Natural killer cell treated with Interleukin-12 subunit alpha and Interleukin-12 subunit beta and Interleukin-15 and Interleukin-18, amount 100 ng/mL, for 72 hours (primary cell): ENCODE measurements at places on chromosomes 7 and 10.

- DNase-seq: no peak
Observed at GRCh38 chr7:108026647-108027046, 23.7 kb upstream of the LAMB1 start.

GRCh38 chr10:28761084-28761846 is 83.9 kb downstream of the BAMBI start:
- no peak for DNase-seq

- no peak for DNase-seq
Observed at GRCh38 chr7:18508443-18509427, 13.2 kb downstream of the HDAC9 start.

DNA sequence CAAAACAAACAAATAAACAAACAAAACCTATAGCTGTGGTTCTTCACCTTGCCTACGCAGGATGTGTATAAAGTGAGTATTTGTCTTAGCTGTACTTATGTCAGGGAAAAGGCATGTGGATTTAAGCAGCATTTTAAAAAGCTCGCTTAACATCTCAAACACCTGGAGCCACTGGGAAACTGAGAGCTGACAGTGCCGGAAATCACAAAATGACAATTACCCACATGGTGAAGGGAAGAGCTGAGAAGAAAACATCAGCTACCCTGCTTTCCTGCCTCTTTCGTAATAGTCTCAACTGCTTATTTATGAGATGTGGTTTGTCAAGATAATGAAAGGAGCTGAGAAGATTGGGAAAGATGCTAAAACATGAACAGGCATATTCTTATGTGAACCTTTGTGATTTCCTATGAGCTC is 31.1 kb upstream of the MSMB start:
- DNase-seq: no peak

DNA sequence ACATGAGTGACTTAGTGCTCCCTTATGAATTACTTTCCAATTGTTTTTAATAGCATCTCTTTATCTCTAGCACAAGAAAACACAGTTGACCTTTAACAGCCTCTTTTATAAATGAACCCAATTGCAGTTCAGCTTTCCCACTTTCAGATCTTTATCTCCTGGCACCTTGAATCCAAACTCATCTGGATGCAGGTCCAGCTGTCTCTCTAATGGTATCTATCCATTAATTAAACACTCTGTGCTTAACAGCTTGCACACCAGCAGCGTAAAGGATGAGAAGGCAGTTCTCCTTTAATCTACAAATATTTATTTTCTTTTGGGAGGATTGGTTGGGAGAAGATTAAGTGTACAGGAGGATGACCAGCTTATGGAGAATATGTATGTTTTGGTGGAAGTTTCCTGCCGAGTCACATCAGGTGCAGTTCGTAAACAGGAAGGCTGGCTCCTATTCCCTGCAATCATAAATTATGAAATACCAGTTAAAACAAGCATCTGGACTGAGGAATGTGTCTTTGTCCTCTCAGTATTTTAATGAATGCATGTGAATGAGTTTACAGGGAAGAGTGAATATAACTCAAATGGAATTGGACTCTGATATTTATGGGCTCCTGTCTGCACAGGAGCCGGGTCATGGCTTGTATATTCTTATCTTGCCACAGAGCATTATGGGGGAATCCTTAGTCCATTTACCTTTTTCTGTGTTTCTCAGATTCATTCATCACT is 232.7 kb downstream of the PHF14 start:
- DNase-seq: no peak

- DNase-seq: no peak
Observed at GRCh38 chr10:87659571-87660483, at the start of gene PAPSS2. TSS of gene PAPSS2 (plus strand) at chr10:87659878. CDS start at chr10:87659982, 104 bp downstream.

GRCh38 chr7:42125321-42125720 is 111.7 kb downstream of the GLI3 start:
- no peak for DNase-seq

- no peak for DNase-seq
Observed at GRCh38 chr7:40822861-40823260, 688.1 kb downstream of the SUGCT start.

- DNase-seq: no peak
Observed at GRCh38 chr10:17116193-17116592, 13.4 kb downstream of the CUBN start.

DNA sequence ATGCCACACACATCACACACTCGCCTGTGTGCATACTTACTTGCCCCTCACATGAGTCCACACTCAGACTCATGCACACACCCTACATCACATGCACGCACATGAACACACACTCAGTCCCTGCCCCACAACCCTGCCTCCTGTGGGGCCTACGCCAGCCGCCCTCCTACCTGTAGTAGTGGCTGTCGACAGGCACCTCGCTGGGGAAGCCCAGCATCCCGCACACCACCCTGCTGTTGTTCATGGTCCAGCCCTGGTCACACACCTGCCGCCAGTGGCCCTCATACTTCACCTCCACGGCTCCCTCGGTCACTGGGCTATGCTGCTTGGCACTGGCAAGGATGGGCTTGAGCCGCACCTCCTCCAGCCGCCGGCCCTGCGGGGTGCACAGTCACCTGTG is 7.2 kb downstream of the LOXL4 start:
- DNase-seq: no peak

- DNase-seq: peak; percentile 74
Observed at GRCh38 chr10:75018251-75018650, 93.2 kb upstream of the SAMD8 start.

- DNase-seq: peak; percentile 86
Observed at GRCh38 chr10:79241990-79242619, 105.2 kb upstream of the PPIF start.

DNA sequence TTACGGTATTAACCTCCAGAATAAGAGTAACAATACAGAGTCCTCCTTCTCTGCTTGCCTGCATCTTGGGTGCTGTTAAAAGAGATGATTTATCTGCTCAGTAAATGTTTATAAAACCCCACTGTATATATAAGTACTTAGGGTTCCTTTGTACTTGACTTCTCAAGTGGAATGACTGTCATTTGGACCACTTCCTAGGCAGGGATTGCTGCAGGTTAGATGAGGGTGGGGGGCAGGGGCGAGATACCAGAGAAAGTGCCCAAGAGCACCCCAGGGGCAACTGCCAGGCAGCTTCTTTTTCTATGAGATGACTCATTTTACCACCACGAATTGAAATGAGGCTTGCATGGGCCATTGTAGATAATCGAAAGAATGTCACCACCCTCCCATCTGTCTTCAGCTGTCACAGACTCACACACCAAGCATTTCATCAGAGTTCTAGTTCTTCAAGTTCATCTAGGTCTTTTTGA is 421.9 kb upstream of the GALNT17 start:
- no peak for DNase-seq

- no peak for DNase-seq
Observed at GRCh38 chr7:27532314-27532713, 130.4 kb downstream of the HIBADH start.

GRCh38 chr7:112880818-112881418 is 90.7 kb upstream of the TMEM168 start:
- DNase-seq: no peak

GRCh38 chr10:122147663-122148062 is 123.4 kb upstream of the BTBD16 start:
- DNase-seq: no peak

DNA sequence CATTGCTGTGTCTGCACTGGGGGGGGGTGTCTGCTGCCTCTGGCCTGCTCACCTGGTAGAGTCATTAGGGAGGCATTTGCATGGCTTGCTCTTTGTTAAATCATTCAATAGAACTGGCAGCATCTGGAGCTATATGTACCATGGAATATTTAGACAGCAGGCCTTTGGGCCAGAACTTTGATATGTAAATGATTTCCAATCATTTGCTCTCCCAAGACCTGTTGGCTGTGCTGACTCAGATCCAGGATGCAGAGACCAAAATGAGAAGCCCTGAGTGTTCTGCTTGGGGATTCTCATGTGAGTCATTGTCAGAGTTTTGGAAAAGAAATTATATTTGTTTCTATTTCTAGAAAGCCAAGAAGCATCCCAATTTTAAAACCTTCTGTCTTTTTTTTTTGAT is 257.6 kb upstream of the IGFBP3 start:
- DNase-seq: no peak

DNA sequence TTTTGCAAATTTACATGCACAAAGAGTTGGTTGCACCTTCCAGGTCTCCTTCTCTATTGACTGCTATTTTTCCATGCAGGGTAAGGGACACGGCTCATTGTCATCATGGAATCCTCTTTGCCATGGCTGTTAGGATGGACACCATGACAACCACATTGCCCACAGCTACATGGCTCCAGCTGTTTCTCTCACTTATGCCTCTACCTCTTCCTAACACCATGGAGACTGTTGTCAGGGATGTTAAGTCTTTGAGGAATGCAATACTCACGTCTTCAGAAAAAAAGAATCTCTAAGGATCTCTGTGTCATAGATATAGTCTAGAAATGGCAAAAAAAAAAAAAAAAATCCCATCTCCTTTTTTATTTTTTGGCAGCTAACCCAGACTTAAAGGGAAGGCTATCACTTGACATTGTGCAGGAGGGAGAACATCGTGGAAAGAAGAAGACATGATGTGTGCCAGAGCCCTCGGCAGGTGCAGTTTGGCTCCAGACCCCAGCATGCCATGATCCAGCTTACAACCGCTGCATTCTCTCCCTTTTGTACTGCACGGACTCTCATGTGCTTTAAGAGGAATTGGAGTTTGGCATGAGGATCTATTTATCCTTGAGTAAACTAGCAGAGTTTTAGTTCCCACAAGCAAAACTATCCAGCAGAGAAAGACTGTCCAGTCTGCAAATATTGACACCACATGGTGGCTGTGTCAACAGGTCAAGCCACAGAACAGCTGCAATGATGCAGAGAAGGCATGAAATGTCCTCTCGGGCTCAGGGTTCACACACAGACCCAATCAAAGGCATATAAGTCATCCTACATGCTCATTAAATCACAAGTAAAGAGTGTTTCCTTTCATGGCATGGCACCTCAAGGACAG is 70.8 kb downstream of the FRMD4A start:
- no peak for DNase-seq

DNA sequence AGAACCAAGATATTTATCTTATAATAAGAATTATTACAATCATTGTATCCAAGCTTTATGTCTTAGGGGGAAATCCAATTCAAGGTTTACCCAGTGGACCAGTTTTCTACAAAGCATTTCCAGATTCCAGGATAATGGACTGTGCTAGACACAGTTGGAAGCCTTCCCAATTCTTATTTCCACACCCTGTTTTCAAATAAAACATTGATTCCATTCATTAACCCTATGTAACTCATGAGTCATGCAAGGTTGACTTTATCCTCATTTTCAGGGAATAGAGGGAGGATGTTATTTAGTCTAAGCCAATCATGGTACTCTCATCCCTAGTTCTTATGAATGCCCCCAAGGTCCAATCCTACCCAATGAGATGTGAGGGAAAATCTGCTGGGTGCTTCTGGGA is 145.7 kb downstream of the RNLS start:
- DNase-seq: no peak

DNA sequence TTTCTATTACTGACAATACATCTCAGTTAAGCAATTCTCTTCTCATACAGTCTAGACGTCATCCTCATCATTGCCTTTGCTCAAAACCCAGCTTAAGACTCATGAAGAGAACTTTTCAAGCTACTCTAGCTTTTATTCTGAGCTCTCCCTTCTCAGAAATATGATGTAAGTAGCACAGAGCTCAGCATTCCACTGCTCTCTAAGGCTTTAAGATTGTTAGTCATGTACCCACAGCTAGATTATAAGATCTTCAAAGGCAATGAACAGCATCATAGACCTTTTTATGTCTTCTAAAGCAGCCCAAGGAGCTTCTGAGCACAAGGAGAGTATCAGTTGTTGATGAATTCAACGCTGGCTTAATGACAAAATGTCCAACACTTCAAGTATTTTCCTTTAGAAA is 119.3 kb downstream of the NRP1 start:
- DNase-seq: no peak

- DNase-seq: no peak
Observed at GRCh38 chr10:36278176-36278575, 636.1 kb upstream of the FZD8 start.

DNA sequence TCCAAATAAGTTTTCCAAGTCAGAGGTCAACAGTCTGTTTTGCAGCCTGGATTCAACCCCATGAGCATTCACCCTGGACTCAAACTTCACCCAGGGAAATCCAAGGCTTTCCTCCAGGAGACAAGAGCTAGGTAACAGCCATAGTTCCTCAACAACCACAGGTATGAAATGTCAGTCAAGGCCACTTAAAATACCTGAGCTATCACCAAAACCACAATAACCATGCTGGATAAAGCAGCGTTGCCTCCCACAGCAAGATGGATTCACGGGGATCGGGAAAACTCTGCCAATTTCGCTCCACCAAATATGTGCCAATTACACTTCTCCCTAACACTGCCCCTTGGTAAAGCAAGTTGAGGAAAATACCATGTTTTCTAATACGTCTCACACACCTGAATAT is 444.1 kb upstream of the KLF6 start:
- no peak for DNase-seq

DNA sequence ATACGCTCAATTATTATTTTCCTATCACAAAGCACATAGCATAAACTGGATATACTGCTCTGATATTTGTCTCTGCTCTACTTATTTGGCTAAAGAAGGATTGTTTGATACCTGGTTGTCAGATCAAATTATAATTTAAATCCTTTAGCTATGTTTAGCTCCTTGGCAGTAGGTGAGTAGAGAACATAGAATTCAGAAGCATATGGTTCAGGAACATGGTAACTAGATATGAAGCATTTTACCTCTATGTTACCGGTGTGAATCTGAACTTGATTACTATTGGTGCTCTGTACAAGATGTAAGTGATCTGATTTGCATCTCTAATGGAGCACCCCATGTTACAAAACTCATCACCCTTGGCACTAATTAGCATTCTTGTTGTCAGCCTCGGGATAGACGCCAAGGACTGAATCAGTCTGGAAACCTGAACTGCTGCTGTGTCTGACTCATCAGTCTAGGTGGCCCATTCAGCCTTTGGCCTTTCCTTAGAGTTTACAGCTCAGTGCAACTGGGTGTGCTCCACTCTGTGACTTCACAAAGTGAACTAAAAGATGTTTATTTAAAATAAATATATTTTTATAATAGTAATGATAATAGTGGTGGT is 12.3 kb upstream of the MYPN start:
- no peak for DNase-seq

GRCh38 chr7:80851896-80852476 is 66.9 kb downstream of the SEMA3C start:
- no peak for DNase-seq
